ENCODE measurements at places on chromosomes 4 and X.
A peak's percentile ranks its signal among the peaks of the same experiment; 100 is the strongest.

- no peak for DNase-seq
Measured at GRCh38 chrX:72358313-72358712, 52.6 kb upstream of the CITED1 start.

GRCh38 chrX:67779099-67779498, 235.3 kb downstream of the AR start:
- no peak for DNase-seq

DNA sequence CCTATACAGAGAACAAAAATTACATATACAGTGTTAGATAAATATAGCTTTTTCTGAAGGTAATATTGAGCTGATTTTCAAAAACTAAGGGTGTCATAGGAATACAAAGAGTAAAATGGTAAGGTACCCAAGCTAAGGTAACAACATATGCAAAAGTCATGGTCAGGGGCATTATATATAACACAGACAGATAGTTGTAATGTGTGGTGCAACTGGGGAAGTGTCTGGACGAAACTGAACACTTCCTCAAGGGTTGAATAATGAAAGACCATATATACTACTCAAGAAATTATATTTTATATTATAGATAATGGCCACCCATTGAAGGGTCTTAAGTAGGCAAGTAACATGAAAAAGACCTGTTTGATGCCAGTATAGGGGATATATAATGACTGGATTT, 262.1 kb upstream of the CXXC4 start:
- DNase-seq: no peak

GRCh38 chr4:7761720-7762119, 177.9 kb downstream of the AFAP1 start:
- DNase-seq: peak; percentile 7

- no peak for DNase-seq
Measured at GRCh38 chr4:8272472-8273428, 3.2 kb downstream of the HTRA3 start.

DNA sequence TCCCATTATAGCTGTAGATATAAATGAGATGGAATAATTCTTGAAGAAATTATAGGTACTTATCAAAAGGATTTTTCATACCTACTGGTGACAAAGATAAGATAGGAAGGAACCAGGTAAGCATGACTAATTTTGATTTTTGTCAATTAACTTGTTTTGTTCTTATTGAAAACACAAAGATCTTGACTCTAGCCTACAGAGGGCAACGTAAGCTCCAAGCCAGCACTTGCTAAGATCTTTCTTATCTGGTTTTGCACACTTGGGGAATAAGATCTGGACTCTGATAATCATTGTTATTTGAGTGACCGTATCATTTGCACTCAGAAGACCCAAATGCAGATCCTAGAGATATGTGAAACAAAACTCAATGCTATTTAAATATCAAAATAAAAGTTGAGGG, 223.4 kb downstream of the VEGFC start:
- DNase-seq: no peak

GRCh38 chrX:69107747-69108401, 57.4 kb downstream of the PJA1 start:
- no peak for DNase-seq

GRCh38 chr4:34372815-34373214, 1871.5 kb downstream of the ARAP2 start:
- no peak for DNase-seq

- DNase-seq: no peak
Measured at GRCh38 chr4:90281541-90282355, 154.6 kb downstream of the CCSER1 start.

DNA sequence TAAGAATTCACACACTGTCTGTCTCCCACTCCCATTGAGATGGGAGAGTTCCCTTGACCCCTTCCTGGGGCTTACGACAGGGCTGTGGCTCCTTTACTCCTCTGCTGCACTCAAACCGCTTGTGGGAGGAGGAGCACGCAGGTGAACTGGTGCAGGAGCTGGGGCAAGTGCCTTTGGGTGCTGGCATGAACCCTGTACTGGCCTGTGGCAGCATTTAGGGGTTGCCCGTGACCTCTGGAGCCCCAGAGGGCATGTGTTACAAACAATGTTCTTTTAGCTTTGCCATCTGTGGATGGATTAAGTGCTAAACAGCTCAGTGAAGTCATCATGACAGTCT, 21.8 kb upstream of the FTHL17 start:
- DNase-seq: no peak

- no peak for DNase-seq
Measured at GRCh38 chr4:84481077-84481859, 17.8 kb downstream of the NKX6-1 start.

GRCh38 chr4:100935090-100935489, 412.2 kb downstream of the PPP3CA start:
- DNase-seq: no peak

Data from hematopoietic multipotent progenitor cell treated with erythropoietin and hydrocortisone succinate and interleukin-3 and kit ligand, for 17 days (in vitro differentiated cells).